ENCODE measurements at places on chromosomes 2 and 18.
A peak's percentile ranks its signal among the peaks of the same experiment; 100 is the strongest.

- DNase-seq, result no peak
These were observed 16.4 kb upstream of the MAP3K20 start for GRCh38 chr2:173059292-173059691.

GRCh38 chr2:240255811-240256703, 115.6 kb upstream of the OTOS start:
- DNase-seq, result no peak

DNA sequence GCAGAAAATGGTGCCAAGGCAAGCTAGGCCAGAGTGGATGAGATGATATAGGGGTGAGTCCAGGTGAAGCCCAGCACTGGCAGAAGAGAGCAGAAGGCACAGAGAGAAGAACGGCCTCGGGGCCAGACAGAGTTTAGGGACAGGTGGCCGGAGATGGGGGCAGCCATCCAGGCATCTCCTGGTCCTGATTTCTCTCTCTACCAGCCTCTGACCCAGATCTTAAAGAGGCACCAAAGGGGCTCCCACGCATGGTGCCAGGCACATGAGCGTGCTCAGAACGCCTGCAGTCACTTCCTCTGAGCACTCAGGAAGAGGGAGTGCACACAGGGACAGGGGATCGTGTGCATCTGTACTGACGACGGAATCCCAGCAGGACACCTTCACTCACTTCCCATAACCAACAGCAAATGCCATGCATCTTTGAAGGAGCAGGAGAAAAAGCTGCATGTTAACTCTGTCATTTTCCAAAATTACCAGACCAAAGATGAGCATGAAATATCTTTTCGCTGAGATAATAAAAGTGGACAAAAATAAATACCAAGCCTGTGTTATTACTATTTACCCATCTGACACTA, 427.8 kb upstream of the MYT1L start:
- DNase-seq, result no peak

GRCh38 chr2:164969909-164970690, 14.8 kb upstream of the SLC38A11 start:
- no peak for DNase-seq

- DNase-seq, result peak; percentile 52
These were observed 169.1 kb downstream of the ATAD2B start for GRCh38 chr2:23757686-23758433.

- no peak for DNase-seq
These were observed 557.8 kb downstream of the SUCLG1 start for GRCh38 chr2:83901317-83901716.

- DNase-seq, result no peak
These were observed 39.1 kb downstream of the TMEFF2 start for GRCh38 chr2:192155511-192156118.

GRCh38 chr2:224038049-224038829, 847 bp downstream of the SERPINE2 start:
- no peak for DNase-seq

GRCh38 chr2:317501-318424, 29.9 kb upstream of the ALKAL2 start:
- peak; percentile 4 for DNase-seq

DNA sequence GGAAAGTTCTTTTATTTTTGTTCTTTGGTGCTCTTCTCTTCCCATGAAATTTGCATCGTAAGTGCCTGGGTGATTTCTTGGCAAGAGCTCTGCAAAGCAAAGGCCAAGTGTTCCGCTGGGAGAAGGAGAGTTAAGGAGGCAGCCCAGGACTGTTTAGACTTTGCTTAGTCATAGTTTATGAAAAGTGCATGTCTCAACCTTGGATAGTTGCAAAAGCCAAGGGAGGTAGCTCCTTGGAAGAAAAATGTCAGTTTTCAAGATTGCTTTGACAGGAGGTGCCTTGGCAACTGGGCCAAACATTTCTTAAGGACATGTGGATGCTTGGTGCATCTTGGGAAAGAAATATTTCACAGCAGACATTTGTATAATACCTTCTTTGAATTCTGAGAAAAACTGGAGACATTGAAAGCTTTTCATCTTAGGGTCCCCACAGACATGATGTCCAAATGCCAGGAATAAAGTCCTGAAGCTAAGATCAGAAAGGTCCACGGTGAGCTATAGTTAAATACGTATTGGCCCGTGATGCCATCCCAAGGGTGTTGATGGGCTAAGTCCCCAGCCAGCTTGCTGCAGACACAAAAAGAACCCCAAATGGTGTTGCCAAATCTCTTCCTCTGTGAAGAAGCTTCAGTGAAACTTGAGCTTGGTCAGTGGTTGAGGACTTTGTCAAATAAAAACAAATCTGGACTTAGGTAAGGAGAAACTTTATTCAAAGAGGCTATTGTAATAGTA, 96.3 kb upstream of the THUMPD2 start:
- peak; percentile 88 for DNase-seq

DNA sequence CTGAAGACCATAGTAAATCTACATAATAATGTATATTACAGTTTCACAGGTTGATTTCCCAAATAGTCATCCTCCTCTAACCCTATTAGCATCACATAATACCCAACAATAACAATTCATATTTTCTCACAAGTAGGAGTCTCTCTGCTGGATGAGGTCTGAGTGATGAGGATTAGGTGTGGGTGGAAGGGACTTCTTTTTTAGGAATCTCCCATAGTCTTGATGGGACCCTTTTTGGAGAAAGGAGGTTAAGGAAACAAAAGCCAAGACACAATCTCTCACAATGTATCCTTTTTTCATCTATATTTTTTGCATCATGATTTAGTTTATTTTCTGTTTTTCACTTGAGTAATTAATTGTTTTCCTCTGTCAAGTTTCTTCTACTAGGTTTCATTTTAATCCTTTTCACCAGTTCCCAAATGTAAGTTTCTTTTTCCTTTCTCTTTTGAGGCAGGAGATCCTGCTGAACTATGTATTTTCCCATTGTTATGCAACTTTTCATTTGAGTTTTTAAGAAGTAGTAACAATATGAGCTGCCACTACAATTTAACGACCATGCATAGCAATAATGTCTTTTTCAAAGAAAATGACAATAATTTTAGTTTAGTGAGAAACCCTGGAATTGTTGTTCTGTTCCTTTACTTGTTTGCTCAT, 2.5 kb upstream of the IFIH1 start:
- DNase-seq, result no peak

DNA sequence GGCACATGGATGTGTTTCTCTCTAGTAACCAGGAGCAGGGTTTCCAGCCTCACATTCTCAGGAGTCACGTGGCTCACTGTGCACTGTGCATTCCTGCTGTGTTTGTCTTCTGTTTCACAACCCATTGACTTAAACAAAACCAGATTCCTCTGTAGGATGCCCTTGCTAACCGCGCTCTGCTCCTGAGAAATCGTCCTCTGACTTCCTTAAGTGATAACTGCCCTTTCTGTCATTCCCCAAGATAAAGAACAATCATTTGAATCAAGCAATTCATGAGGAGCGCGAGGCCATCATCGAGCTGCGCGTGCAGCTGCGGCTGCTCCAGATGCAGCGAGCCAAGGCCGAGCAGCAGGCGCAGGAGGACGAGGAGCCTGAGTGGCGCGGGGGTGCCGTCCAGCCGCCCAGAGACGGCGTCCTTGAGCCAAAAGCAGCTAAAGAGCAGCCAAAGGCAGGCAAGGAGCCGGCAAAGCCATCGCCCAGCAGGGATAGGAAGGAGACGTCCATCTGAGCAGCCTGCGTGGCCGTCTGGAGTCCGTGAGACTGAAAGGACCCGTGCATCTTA, 60.2 kb downstream of the RALBP1 start:
- peak; percentile 89 for DNase-seq

DNA sequence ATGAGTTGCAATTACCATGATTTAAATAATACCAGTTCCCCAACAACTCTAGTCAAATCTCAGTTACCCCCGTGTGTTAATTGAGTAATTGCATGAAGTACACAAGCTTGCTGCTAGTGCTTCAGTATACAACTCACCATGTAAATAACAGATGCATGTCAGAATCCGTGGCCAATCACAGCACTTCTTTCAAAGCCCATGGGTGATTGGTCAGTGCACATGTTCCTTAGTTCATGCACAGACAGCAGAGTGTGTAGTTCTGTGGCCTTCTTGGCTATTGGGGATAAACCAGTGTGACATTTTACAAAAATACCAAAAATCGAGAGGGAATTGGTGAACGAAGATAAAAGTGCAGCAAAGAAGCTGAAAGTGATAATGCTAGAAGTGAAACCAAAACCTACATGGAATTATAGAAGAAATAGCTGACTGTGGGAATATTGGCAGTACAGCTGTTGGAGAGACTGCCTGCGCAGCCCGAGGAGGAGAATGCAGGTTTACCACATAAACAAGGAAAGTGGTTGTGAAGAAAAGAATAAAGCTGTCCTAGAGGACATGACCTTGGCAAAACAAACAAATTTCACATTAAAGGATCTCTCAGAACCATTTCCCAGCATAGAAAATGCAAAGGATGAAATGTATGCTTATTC, 59.4 kb downstream of the NEDD4L start:
- no peak for DNase-seq

GRCh38 chr2:240886678-240887609, 9.0 kb downstream of the MAB21L4 start:
- no peak for DNase-seq

DNA sequence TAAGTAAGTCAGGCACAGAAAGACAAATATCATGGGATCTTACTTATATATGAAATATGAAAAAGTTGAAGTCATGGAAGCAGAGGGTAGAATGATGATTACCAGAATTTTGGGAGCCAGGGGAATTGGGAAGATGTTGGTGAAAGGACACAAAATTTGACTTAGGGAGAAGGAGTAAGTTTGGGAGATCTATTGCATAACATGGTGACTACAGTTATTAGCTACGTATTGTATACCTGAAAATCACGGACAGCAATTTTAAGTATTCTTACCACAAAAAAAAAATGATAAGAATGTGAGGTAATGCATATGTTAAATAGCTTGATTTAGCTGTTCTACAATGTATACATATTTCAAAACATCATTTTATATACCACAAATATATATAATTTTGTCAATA, 94.2 kb upstream of the COL5A2 start:
- DNase-seq, result no peak

DNA sequence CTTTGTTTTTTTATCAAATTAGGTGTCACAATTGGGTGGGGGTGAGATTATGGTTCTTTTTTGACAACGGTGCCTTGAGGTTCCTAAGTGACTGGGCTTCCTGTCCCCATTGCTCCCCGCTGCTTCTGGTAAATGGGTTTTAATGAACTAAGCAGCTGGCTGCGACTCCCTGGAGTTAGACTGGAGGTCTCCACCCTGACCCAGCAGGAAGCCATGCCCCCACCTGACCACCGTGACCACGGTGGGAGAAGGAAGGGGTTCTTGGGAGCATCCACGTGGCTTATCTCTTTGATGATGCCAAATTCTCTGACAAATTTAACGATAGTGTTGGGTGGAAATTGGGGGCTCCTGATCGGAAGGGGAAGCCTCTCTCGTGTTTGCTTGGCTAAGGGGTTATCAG, 12.2 kb downstream of the CNDP2 start:
- DNase-seq, result no peak

- DNase-seq, result no peak
These were observed 7.1 kb upstream of the CSRNP3 start for GRCh38 chr2:165462443-165462842.

DNA sequence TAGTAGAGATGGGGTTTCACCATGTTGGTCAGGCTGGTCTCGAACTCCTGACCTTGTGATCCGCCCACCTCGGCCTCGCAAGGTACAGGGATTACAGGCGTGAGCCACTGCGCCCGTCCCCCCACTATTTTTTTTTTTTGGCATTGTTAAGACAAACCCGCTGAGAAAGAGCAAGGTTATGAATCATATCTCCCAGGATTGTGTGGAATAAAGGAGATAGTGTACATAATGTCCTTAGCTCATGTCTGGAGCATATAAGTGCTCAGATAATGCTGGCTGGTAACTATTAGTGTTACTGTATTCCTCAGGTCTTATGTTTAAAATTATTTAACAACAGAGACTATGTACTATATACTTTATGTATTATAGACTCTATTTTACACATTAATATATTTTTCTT, 36.0 kb downstream of the TTC27 start:
- no peak for DNase-seq

DNA sequence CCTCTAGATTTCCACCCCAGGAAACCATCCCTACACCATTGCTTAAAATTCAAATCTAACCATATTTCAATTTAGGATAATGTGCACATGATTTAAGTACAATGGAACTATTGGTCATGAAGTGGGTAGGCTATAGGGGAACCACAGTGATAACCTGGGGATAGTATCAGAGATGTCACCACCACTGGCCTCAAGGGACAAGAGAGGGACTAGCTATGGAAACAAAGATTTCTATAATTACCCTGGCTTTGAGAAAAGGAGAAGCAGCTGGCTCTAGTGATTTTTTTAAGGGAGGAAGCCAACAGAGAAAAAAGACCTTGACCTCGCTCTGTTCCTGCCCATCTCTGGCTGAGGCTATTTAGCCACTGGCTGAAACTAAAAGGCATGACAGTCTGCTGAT, 132.0 kb downstream of the MEP1B start:
- DNase-seq, result no peak

DNA sequence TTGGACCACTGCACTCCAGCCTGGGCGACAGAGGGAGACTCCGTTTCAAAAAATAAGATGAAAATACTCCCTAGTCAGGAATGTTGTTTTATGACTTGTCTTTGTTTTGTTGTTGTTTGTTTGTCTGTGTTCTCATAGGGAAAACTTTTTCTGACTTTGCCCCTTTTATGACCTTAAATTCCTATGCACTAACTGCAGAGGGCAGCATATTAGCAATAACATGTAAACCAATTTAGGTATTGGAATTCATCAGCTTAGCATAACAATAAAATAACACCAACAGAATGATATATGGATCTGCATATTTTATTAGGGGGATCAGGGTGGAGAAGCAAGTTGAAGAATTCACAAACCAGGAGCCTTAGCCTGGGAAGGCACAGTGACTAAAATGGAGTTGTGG, 631.5 kb downstream of the SUCLG1 start:
- DNase-seq, result no peak

- no peak for DNase-seq
These were observed 7.4 kb downstream of the NFATC1 start for GRCh38 chr18:79402977-79403722.

DNA sequence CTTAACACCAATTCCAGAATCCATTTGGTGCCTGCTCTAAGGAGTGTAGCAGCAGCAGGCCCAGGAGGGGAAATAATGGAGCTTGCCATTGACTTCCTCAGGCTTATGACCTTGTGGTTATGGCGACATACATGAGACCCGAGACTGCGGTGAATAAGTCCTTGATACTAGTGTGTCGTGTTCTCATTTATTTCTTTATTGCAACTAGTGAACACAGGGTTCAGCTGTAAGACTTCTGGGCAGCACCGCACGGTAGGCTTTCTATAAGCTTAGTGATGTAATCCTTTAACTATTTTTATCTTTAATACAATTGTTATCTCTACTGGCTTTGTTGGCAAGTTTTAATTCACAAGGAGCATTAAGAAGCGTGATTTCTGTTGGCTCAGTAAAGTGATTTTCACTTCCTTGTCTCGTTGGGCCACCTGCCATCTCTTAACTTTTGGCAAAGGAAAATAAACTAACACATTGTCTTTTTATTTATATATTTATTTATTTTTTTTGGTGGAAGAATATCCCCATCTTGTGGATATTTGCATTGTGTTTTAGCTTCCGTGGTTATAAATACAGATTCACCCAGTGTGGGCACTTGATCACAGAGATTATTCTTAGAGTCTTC, 139.8 kb downstream of the LTBP1 start:
- no peak for DNase-seq

GRCh38 chr2:145268931-145269330, 749.0 kb upstream of the ZEB2 start:
- DNase-seq, result no peak

- no peak for DNase-seq
These were observed 177.5 kb upstream of the ETAA1 start for GRCh38 chr2:67219651-67220050.

GRCh38 chr18:32478807-32479206, 8.1 kb upstream of the GAREM1 start:
- DNase-seq, result no peak

GRCh38 chr2:221343524-221343923, 228.6 kb downstream of the EPHA4 start:
- DNase-seq, result no peak
